NCI-H187 (cell line): ENCODE measurements at places on chromosomes 16 and 17.

DNA sequence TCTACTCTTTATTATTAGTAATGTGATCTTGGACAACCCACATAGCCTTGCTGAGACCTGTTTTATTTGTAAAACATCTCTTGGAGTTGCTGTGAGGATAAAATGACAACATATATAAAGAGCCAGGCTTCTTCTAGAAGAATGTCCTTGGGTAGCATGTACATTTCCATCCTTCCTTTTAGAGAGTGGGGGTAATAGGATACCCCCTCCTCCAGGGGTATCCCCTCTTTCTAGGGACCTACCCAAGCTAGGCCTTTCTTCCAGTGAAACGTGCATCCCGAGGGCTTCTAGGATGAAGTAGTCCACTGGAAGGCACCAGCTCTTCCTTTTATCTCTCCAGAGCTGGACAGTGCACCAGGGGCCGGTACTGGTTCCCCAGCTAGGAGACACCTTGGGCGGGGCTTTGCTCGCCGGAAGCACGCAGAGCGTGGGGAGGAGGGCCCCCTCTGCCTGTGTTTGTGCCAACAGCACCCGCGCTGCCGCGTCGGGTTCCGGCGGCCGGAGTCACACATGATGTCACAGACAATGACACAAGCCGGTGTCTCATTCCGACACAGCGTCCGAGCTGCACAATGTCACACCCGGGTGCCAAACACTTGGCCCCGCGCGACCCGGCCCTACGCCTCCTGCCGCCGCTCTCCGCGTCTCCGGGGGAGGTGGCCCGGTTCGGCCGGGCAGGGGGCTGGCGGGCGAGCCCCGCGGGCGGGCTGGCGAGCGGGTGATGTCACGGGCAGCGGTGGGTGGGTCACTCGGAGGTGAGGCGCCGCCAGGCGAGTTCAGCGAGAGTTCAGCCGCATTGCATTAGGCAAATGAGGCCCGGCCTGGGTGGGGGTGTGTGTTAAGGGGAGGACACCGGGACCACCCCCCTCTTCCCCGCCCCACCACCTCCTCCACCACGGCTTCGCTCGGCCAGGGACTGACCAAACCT is 23.4 kb downstream of the GJD3 start:
- DNase-seq = peak; percentile 22

- no peak for DNase-seq
These were observed 7.4 kb upstream of the TBX4 start for GRCh38 chr17:61444831-61445230.

DNA sequence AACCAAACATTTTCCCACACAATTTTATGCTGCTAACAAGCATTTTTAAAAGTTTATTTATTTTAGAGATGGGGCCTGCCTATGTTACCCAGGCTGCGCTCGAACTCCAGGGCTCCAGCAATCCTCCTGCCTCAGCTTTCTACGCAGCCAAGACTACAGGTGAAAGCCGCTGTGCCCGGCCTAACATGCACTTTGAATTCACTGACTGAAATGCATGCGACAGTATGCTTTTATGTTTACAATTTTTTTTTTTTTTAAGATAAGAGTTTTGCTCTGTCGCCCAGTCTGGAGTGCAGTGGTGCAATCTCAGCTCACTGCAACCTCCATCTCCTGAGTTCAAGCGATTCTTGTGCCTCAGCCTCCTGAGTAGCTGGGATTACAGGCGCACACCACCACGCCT is 47.8 kb downstream of the MAP1LC3B start:
- DNase-seq = no peak

DNA sequence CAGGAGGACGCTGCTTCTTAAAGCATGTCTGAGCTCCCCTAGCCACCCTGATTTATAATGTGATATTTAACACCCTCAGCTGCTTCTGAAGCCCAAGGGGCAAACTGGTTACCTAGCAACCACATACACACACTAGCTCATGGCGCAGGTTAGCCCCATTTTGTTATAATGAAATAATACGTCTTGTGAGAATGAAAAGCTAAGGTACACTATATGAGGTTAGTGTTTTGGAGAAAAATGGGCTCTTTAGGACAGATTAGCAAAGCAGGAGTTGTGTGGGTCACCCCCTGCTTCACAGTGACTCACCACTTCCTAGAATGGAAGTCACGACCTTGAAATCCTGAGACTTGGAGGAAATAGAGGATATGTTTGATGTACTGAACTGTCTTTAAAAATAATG is 404.8 kb upstream of the HSBP1 start:
- DNase-seq = no peak

GRCh38 chr17:1541367-1541904 is 21.2 kb downstream of the PITPNA start:
- DNase-seq = no peak

GRCh38 chr16:84992717-84993075 is 18.6 kb downstream of the ZDHHC7 start:
- no peak for DNase-seq

DNA sequence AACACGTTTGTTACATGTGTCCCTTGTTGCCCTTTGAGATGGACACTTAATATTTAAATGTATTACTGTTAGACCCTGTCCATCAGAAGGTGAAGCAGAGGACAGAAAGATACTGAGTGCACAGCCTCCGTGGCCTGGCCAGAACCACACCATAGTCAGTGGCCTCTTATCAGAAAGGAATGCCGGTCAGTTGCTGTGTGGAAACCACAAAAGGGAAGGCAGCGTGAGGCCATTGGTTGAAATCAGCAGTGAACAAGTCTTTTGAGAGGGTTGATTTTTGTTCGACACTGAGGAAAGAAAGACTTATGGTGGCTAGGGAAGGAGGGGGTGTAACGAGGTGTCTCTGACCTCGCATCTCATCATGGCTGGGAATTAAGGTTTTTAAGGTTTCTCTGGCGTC is 85.4 kb upstream of the CLEC18A start:
- no peak for DNase-seq

GRCh38 chr16:85829751-85830445 is 30.4 kb downstream of the COX4I1 start:
- no peak for DNase-seq

- DNase-seq = no peak
These were observed 79.9 kb downstream of the TOX3 start for GRCh38 chr16:52466994-52467393.
